Ureter (tissue), 1 donor: ENCODE measurements at places on chromosomes 6 and 20. TPM values are rescaled to one million over a fixed set of nuclear protein-coding genes. Genes with fewer than 3 reads are reported as not detected.
A peak's percentile ranks its signal among the peaks of the same experiment; 100 is the strongest.

- no peak for DNase-seq
Measured at GRCh38 chr20:20317195-20317594, 50.7 kb upstream of the INSM1 start.

- no peak for DNase-seq
Measured at GRCh38 chr6:117483645-117484016, 1.2 kb downstream of the DCBLD1 start.

DNA sequence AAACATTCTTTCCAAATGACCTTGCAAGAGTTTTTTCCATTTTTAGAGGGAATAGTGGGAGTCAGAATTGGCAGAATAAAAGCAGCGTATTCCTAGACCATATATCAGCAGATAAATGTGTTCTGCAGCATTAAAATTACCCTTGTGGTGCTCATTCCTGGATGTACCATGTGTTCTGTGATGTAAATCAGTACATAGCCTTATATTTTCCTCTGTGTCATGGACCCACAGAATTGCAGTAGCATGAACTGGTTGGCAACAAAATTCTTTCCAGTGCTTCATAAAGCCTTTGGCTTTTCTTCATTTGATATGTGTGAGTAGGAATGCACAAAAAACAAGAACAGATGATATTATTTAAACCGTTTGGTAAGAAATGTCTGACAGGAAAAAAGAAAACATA lies 32.5 kb downstream of the ANKEF1 start:
- no peak for DNase-seq

DNA sequence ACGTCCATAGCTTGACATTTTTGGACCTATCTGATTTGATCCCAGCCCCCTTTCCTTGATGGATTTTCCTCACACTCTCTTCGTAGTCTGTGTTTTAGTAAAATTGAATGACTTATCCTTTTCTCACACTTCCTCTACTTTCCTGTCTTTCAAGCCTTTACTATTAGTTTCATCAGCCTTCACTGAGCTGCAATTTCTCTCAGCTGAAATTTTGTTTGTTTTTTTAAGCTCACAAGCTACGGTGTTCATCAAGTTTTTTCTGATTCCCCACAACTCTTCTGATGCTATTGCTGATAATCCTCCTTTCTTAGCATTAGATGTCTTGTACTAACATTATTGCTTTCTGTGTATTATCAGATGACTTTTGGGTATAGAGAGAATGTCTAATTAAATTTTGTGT lies 263.7 kb downstream of the TBX18 start:
- no peak for DNase-seq

GRCh38 chr20:47700327-47700726 lies 85.0 kb downstream of the SULF2 start:
- no peak for DNase-seq

DNA sequence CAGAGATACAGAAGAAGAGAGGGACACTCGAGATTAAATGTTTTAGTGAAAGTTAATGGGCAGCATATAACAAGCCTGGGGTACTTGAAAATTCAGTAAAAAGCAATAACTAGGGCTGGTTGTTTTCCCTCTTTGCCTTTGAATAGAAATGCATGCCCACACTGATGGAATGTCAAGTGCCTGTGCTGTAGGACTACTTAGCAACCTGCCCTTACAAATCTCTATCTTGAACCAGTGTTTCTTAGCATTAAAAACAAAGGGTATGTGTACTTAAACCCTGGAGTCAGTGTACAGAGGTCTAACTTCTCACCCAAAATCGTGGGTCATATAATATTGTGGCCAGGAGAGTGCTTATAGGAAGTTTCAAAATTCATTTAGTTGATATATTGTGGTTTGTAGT lies 37.1 kb downstream of the RNF144B start:
- DNase-seq = no peak

DNA sequence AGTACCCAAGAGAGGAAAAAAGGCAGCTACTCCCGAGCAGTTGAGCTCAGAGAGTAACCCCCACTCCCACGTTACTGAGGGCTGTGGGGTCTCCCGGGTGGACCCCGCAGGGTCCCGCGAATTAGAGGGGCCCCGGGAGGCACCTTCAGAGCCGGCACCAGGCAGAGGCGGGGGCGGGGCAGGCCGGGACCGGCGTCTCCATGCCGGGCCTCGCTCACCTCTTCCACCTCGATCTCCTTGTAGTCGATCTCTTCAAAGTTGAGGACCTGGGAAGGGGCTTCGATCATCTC lies 381 bp downstream of the MAP3K7 start:
- no peak for DNase-seq

DNA sequence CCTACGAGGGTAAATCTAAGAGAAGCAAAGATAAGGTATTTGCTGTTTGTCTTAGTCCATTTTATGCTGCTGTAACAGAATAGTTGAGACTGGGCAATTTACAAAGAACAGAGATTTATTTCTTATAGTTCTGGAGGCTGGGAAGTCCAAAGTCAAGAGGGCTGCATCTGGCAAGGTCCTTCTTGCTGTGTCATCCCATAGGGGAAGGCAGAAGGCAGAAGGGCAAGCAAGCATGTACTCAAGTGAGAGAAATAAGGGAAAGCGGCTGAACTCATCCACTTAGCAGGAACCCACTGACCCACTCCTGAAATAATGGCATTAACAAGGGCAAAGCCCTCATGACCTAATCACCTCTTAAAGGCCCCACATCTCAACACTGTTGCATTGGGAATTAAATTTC lies 102.7 kb downstream of the AGPAT4 start:
- DNase-seq = no peak

GRCh38 chr6:21468461-21468860 lies 125.1 kb upstream of the SOX4 start:
- DNase-seq = no peak

DNA sequence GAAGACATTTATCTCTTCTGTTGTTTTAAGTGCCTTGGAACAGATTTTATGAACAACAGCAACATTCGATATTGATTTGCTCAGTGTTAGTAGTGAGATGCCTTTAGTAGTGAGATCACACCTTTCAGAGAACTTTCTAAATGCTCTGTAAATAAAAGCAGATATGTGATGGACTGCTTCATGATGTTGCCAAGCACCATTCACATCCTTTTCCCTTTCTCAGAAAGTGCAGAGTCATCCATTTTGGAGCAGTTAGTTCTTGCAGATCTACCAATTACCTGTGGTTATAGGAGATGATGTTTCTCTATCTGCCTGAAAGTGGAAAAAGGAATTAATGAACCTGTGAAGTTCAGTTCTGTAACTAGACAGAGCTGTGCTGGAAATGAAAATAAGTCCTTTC lies 27.0 kb downstream of the CBFA2T2 start:
- DNase-seq = no peak

DNA sequence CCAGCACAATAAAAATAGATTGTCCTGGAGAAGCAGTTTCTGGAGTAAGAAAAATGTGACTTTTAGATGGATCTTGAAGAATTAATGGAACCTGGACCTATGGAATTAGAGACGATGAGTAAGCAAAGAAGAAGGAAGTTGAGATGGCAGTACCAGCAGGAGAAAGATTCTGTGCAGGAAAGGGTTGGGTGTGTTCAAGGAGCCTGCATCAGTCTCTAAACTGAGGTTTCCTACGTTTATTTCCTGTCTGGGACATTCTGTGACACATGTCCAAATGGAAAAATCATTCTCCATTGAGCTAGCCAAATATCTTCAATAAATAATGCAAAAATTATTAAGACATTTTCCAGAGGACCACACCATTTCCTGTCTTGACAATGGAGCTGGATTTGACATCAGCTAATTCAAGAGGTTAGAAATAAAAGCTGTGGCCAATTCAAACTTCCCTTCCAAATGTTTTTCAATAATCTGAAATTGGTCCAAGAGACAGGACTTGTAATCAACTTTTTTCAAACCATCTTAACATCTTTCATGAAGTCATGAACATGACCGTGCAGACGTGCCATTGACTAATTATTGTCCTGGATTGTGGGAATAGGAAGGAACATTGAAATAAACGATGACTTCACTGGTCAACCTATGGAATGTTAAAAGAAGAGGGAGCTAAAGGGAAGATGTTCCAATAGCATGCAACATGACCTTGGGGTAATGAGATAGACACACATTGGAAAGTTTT lies 198.3 kb downstream of the ZNF217 start:
- DNase-seq = no peak

DNA sequence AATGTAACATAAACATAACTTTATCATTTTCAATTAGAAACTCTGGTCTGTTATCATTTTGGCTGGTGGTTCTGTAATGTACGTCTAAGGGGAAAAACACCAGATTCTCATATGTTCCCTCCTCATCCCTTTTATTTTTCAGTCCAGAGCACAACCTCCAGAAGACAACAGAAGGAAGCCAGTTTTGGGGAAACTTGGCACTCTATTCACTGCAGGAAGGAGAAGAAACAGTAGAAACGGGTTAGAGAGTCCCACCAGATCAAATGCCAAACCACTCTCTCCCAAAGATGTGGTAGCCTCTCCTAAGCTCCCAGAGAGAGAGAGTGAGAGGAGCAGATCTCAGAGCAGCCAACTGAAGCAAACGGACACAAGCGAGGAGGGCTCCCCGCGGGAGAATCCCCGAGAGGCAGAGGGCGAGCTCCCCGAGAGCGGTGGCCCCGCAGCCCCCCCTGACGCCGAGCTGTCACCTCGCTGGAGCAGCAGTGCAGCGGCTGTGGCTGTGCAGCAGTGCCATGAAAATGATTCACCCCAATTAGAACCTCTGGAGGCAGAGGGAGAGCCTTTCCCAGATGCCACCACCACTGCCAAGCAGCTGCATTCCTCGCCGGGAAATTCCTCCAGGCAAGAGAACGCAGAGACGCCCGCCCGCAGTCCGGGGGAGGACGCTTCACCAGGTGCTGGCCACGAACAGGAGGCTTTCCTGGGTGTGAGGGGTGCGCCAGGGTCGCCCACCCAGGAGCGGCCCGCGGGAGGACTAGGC lies 117.8 kb downstream of the RTN4IP1 start:
- DNase-seq = no peak

DNA sequence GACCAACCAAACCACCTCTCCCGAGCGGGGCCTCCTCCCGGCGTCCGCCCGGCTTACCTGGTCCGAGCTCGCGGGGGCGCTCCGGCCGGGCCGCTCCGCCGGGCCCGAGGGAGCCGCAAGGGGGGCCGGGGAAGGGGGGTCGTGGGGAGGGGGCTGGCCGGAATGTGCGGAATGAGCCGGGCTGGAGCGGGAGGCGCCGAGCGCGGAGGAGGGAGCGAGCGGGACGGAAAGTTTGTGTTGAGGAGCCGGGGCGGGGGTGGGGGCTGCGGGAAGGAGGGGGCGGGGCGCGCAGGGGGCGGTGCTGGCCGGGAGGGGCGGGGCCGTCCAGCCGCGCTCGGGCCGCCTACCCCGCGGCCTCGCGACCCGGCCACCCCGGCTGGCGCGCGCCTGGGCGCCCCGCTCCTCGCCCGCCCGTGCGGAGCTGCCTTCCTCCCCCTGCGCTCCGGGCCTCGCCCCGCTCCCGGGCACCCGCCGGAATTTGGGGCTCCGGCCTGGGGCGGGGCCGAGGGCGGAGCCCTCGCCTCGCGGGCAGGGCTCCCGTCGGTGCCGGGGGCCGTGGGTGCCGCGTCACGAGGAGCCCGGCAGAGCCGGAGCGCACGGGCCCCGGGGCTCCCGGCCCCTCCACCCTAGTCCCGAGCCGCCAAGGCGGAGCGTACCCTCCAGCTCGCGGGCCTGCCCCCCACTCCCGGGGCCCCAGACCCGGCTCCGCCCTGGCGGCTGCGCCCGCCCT lies at the start of gene TEAD3:
TEAD3 (minus strand) TSS at position 239 of the 730 bp plus-strand sequence.
- peak; percentile 82 for DNase-seq

DNA sequence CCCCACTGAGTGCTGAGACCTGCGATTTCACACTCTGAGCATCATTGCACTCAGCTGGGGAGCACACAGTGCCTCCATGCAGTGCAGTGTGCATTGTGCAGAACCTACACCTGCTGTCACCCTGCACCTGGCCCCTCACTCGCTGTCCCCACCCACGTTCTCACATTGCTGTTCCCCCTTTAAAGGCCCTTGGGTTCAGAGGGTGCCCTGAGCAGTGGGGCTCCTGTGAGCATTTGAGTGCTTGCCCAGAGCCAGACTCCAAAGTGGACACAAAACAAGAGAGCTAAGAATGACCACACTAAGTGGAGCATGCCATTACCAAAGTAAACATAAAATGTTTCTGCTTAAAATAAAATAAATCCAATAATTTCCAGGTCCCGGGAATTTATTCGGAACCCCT lies 131.0 kb upstream of the CST7 start:
- DNase-seq = no peak

GRCh38 chr20:61845233-61845671 lies 220.4 kb downstream of the TAF4 start:
- DNase-seq = no peak

DNA sequence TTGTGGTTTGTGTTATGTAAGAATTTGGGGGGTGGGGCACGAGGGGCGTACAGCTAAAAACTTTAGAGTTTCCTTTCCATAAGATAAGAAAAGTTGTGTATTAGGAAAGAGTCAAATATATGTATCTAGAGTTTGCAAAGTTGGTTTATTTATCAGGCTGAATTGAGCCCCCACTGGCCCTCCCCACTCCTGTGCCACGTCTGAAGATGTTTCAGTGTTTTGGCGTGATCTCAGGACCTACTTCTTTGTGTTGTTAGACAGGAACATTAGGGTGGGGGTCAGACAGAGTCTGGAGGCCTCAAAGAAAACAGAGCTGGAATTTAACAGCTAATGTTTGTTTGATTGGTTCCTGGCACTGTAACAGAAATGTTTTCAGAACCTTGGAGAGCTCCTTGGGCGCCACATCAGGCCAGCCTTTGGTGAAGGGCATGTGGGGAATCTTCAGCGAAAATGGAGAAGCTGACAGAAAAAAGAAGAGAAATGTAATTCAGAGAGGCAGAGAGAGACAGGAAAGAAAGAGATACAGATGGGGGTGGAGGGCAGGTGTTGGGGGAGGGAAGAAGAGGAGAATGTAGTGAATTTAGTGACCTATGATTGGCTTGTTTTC lies 674 bp downstream of the NRSN1 start:
- DNase-seq = peak; percentile 55

DNA sequence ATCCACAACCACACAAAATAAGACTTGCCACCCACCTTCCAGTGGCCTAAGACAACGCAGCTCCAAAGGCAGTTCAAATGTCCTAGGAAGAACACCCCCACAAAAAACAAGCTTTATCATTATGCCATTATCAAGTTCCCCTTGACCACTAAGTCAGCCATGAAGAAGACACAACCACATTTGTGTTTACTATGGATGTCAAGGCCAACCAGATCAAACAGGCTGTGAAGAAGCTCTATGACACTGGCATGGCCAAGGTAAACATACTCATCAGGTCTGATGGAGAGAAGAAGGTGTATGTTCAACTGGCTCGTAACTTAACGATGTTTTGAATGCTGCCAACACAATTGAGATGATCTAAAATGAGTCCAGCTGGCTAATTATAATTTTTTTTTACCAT lies 26.1 kb downstream of the SEC63 start:
- no peak for DNase-seq

The SLC22A16 gene
- total RNA-seq = not detected

The TXLNB gene
- total RNA-seq = 0.94 TPM

The CLVS2 gene
- total RNA-seq = 0.18 TPM

The SEL1L2 gene
- total RNA-seq = 0.52 TPM

The RRP36 gene
- 58.9 TPM for total RNA-seq

The APOM gene
- total RNA-seq = 2.4 TPM
